ENCODE measurements at places on chromosomes 7 and 10. TPM values are rescaled to one million over a fixed set of nuclear protein-coding genes. Genes with fewer than 3 reads are reported as not detected.

PLAU gene
- 26.3 TPM for total RNA-seq

AKR1C8 gene
- not detected for total RNA-seq

CFAP69 gene
- 0.53 TPM for total RNA-seq

ZCCHC24 gene
- total RNA-seq: 0.90 TPM

DNA sequence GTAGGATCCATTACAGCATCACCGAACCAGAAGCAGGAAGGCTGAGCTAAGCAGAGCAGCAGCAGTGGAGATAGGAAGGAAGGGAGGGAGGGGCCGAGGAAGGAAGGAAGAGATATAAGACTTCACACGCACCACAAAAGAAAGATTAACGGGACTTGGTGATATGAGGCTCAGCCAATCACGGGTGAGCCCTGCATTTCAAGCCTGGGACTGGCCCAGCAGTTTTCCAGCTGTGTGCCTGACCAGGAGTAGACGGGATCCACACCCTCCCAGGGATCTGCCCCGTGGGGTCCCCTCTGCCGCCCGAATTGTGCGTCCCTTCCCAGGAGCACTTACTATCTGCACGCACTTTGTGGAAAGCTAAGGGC lies 16.2 kb downstream of the ATG9B start:
- DNase-seq: no peak

DNA sequence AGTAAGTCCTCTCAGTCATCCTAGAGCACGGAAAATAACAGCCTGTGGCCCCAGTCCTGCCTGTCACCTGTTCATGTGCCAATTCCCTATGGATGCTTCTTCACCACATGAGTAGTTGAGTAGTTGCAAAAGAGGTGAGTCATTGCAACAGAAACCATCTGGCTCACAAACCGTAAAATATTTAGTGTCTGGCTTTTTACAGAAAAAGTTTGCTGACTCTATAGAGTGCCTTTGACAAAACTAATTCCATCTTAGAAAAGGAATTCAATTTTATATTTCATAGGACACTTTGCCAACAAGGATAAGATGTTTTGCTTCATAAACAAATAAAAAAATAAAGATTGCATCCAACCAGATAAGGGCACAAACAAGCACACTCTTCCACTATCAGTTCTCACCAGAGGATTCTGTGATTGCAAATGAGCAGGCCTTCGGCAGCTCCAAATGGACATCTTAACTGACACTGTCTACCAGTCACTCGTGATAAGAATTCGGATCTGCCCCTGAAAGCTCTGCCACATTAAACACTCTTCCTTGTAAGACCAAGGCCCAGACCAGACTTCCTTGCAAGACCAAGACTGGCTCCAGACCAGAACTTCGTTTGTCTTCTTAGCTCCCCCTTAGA lies 242.7 kb upstream of the SEMA3C start:
- DNase-seq: peak; percentile 87

DNA sequence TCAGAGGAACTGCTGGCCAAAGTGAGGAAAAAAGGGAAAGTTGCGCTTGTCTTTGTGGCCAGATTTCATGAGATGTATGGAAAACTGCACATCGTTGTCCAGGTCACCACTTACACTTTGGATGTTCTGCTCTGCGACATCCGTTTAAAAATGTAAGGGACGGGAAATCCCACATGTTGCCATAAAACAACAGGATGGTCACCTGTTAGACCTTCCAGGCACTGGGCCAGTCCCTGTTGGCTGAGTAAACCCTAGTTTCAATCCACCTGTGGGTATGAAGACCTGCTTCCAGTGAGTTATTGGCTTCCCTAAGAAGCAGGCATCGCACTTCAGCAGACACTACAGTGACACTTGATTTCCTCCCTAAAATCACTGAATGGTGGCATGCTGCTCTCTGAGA lies 2.7 kb upstream of the STAMBPL1 start:
- DNase-seq: no peak

- no peak for DNase-seq
These were observed 57.1 kb downstream of the ABCB1 start for GRCh38 chr7:87543623-87544022.

DNA sequence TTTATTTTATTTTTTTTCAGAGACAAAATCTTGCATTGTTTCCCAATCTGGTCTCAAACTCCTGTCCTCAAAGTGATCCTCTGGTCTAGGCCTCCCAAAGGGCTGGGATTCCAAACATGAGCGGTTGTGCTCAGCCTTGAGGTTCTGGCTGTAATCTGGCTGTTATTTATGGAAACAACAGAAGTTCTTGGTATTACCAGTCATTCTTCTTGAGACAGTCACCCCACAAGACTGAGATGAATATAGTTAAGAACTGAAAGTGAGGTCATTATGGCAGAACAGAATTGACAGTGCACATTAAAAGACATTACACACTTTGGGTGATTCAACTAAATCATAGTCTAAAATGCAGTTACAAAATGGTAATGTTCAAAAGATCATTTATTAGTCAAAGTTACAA lies 719.5 kb downstream of the ZWINT start:
- no peak for DNase-seq

GRCh38 chr10:16944986-16945385 lies 127.8 kb upstream of the RSU1 start:
- no peak for DNase-seq
